ENCODE measurements at places on chromosomes 16 and 17. TPM values are rescaled to one million over a fixed set of nuclear protein-coding genes. Genes with fewer than 3 reads are reported as not detected.

Gene SCIMP
- not detected for total RNA-seq

Gene CDH13
- total RNA-seq, result 95.6 TPM

Gene HSF4
- 3.0 TPM for total RNA-seq

Gene MAZ
- 139 TPM for total RNA-seq
